Activated naive CD4-positive, alpha-beta T cell treated with anti-CD3 and anti-CD28 coated beads, Interleukin-2, amount 50 U/mL, for 72 hours (primary cell): ENCODE measurements at places on chromosomes 3 and 15.
A peak's percentile ranks its signal among the peaks of the same experiment; 100 is the strongest.

- no peak for DNase-seq
Measured at GRCh38 chr3:98532275-98532637, 478 bp downstream of the GPR15 start.

- DNase-seq = no peak
Measured at GRCh38 chr3:129530251-129530791, 1.9 kb downstream of the RHO start.

GRCh38 chr3:73259291-73259690, 197.8 kb downstream of the EBLN2 start:
- no peak for DNase-seq

DNA sequence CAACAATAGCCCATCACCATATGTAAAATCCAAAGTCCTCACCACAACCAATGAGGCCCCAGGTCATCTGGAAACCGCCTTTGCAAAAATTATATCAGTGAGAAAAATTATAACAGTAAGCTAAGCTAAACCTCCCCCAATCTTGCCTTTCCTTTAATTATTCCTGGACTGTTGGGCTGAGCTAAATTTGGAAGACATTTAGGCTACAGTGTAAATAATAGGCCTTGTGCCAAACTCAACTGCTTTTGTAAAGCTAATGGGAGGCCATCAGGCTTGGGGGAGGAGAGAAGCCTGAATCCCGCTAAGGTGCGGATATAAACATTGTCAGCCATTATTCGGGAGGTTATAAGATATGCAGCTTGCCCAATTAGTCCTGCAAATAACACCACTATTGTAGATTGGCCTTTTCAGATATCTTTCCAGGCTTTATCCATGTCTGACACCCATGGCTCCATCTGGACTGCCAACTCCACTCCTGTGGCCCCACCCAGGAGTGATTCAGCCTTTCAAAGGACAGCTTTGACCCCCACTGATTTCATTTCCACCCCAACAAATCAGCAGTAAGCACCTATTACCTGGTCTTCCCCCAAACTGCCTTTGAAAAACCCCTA, 53.0 kb upstream of the CA12 start:
- DNase-seq = no peak

GRCh38 chr3:124057420-124057819, 65.5 kb upstream of the ROPN1 start:
- no peak for DNase-seq

DNA sequence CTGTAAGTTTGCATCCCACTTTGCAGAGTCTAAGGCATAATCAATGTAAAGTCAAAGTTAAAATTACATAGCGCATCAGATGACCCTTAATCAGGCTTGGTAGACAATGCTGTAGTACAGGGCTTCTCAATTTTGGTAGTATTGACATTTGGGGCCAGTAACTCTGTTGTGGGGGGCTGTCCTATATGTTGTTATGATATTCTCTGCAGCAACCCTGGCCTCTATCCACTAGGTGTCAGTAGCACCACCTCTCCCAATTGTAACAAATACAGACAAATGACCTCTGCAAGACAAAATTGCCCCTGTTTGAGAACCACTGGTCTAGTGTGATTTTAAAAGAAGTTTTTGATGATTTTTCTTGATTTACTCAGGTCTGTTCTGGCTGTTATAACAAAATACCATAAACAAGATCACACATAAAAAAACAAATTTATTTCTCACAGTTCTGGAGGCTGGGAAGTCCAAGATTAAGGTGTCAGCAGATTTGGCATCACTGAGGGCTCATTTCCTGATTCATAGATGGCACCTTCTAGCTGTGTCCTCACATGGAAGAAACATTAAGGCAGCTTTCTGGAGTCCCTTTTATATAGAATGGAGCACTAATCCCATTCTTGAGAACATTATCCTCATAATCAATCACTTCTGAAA, 37.6 kb upstream of the SLC9A9 start:
- peak; percentile 11 for DNase-seq

DNA sequence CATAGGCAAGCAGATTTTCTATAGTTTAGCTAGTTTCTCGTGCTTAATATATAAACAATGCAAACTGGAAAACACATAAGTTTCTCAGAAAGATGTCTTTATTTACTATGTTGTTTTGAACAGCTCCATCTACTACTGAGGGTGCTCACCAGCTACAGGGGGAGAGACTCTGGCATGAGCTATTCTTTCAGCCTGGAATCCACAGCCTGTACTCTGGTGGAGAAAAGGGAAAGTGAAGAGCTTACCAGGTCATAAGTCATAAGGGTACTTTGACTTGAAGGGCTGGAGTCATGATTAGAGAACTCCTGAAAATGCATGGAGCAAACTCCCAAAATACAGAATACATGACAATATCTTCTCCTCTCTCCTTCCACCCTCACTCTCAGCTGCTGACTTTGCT, 4.4 kb upstream of the AVEN start:
- no peak for DNase-seq

GRCh38 chr15:76070192-76070591, 10.4 kb downstream of the TMEM266 start:
- no peak for DNase-seq

DNA sequence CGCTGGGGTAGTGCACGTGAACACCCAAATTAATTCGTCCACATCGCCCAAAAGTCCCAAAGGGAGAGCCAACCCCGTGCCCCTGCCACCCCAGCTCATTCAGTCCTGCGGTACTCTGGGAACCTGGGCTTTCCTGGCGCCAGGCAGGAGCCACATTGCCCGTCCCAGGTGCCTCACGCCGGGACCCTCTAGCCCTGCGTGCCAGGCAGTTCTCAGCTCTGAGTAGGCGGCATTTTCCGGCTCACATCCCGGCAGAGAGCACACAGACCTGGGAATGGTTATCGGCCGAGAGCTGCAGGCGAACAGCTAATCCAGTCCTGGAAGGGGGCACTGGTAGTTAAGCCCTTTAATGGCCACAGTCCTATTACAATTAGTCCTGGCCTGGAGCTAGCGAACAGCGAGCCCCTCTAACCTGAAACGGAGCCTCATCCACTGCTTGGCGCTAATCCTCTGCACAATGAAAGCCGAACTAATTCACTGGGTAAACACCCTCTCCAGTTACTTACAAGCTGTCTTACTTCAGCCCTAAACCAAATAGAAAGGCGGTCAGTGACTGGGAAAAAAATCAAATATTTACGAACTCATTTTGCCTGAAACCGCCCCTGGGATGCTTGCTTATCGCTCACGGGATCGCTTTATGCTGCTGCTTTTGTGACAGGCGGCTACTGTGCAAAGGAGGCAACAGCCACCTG, 254.6 kb upstream of the SOX14 start:
- no peak for DNase-seq

GRCh38 chr3:59277816-59278215, 228.0 kb upstream of the CFAP20DC start:
- DNase-seq = no peak

- DNase-seq = no peak
Measured at GRCh38 chr3:94024385-94024784, 4.0 kb downstream of the STX19 start.

DNA sequence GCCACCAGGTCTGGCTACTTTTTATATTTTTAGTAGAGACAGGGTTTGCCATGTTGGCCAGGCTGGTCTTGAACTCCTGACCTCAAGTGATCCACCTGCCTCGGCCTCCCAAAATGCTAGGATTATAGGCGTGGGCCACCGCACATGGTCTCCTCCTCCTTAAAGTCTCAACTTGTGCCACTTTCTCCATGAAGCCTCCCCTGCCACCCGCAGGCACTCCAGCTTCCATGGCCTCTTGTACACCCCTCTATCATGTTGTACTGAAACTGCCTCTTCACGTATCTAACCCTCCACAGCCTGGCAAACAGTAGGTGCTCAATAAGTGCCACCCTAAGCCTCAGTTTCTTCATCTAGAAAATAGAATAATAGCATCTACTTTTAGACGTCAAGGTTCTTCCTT, 39.9 kb downstream of the ISG20 start:
- no peak for DNase-seq

- DNase-seq = no peak
Measured at GRCh38 chr15:82307714-82308081, 41.6 kb downstream of the GOLGA6L10 start.

DNA sequence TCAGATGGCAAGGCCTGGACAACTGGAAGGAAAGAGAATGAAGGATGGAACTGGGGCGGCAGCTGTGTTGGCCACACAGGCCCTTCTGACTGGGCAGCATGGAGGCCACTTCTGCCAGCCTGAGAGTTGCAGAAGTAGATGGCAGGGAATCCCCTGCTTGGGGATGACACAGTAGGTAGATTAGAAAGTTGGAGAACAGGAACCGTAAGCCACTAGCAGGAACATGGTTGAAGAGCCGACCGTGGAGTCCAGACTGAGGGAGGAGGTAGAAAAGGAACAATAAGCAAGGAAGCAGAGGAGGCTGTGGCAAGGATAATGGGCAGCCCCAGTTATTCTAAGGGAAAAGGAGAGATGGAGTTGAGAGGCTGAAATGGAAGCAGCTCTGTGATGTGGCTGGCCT, 26.4 kb upstream of the ZNF774 start:
- DNase-seq = no peak

- DNase-seq = no peak
Measured at GRCh38 chr3:114151091-114151490, 27.8 kb downstream of the DRD3 start.

GRCh38 chr3:88879905-88880304, 227.5 kb upstream of the EPHA3 start:
- DNase-seq = no peak

- no peak for DNase-seq
Measured at GRCh38 chr3:15014606-15015328, 50.3 kb downstream of the MRPS25 start.

DNA sequence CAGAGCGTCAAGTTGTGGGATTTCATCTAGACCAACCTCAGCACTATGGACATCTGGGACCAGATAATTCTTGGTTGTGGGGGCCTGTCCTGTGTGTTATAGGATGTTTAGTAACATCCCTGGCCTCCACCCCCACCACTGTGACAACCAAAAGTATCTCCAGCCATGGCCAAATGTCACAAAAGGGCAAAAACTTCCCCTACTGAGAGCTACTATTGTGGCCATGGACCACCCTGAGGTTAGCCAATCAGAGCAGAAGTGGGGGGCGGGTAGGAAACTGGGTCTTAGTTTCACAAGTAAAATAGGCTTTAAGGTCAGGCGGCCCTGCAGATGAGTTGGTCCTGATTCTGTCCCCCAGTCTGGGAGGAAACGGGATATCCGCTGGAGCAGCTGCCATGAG, 25.4 kb downstream of the KIF7 start:
- DNase-seq = no peak

DNA sequence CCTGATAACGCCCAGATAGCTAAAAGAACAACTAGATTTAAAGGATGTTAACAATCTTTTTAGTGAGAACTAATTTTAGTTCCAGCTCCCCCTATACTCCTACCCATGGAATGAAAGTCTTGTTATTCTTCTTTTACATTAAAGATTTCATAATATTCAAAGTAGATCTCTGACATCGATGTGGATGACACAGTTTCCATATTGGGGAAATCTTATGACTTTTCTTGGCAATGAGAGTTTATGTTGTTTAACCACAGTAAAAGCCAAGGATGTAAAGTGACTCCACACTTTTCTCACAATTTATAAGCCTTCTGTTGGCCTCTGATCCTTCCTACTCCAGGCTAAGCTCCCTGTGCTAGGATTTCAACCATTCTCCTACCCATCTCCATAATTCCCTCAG, 332.6 kb upstream of the KCNMB2 start:
- no peak for DNase-seq

GRCh38 chr3:101695779-101696372, 9.4 kb upstream of the RPL24 start:
- DNase-seq = peak; percentile 63

DNA sequence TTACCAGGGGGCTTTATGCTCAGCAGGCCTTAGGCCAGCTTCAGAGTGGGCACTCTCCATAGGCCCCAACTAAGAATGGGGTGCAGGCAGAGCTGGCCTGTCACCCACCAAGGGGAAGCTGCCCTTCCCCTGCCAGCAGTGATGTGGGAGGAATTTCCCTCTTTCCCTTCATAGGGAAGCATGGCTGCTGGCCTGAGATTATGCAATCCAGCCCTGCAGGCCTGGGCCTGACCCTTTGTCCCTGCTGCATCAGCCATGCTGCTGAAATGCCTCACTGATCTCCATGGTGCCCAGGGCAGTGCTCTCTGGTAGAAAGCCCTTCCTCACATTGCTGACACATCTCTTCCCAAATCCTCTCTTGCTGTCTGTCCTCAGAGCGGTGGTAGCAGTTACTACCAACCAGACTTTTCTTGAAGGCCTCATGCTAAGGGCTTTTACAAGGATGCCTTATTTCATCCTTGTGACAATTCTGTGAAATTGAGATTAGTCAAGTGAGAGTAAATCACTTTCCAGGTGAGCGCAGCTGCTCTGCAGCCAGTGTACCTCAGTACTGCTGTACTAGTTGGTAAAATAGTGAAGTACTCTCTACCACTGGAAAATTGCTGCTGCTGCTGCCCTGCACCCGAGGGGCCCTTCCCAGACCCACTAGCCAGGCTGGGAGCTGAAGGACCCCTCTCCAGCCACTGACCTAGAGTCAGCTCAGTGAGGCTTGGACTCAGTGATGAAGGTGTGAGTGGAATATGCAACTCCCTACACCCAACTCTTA, 33.8 kb downstream of the MRAS start:
- no peak for DNase-seq

- no peak for DNase-seq
Measured at GRCh38 chr3:138688871-138689299, 80.3 kb downstream of the FAIM start.

DNA sequence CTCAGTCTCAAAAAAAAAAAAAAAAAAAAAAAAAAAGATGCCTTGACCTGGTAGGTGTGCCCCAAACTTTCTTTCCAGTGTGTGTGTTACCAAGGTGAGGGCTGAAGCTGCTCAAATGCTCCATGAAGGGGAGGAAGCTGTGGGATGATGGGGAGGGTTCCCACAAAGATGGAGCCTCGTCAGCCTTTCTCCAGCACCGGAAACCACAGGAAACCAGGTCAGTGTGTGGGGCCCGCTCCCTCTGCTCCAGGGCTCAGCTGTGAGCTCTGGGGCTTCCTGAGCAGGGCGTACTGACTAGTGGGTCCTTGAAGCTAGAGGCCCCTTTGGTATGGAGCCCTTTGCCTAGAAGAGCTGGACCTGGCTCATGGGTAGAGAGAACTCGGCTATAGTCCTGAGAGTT, 681 bp upstream of the IL17RE start:
- DNase-seq = no peak

GRCh38 chr3:105465251-105465853, 98.6 kb downstream of the ALCAM start:
- DNase-seq = no peak
